ENCODE measurements at places on chromosomes 5 and 9.

DNA sequence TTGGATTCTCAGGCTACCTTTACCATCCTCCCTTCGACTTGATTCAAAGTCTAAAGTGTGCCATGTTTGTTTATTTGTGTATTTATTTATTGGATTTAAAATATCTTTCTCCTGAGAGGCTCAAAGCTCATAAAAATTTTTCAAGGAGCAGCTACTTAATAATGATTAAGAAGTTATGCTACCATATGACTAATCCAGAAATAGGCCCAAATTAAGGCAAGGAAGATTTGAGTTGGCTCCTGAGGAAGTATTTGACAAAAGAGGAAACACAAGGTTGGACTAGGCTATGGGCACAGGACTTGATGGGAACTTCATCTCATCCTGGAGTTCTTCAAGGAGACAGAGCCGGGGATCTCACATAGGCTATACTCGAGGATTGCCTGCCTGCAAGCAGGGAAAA is 22.4 kb upstream of the PPP2CA start:
- DNase-seq: no peak

- DNase-seq: no peak
These were observed 70.6 kb downstream of the RXRA start for GRCh38 chr9:134396825-134397224.

DNA sequence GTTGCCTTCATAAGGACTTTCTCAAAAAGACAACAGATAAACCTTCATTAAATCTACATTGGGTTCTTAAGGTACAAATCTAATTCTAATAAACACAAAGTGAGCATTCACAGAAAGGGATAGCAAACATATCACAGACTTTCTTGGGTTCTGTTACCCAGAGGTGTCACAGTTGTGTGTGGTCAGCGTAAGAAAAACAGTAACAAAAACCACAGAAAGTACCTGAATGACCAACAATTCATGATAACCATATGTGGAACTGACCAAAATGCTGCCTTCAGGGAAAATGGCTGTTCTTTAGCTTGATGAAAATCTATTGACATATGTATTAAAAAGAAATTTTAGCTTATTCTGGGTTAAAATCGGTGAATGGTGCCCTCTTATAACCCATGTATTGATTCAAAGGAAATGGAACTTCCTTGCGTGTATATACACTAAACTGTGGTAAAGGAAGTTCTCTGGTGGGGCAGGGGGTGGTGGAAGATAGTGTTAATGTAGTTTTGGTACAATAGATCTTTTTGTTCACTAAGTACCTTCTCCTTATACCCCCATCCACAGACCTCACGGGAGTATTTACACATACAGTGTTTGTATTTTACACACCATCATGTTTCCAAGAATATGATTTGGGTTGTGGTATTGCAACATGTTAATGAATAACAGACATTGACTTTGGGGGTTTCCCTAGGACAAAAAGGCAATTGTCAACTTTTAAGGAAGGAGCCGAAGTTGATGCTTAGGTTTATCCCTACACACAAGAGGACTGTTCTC is 152.5 kb downstream of the APBA1 start:
- DNase-seq: no peak

GRCh38 chr9:4640027-4640426 is 22.1 kb upstream of the PLPP6 start:
- peak; percentile 10 for DNase-seq

DNA sequence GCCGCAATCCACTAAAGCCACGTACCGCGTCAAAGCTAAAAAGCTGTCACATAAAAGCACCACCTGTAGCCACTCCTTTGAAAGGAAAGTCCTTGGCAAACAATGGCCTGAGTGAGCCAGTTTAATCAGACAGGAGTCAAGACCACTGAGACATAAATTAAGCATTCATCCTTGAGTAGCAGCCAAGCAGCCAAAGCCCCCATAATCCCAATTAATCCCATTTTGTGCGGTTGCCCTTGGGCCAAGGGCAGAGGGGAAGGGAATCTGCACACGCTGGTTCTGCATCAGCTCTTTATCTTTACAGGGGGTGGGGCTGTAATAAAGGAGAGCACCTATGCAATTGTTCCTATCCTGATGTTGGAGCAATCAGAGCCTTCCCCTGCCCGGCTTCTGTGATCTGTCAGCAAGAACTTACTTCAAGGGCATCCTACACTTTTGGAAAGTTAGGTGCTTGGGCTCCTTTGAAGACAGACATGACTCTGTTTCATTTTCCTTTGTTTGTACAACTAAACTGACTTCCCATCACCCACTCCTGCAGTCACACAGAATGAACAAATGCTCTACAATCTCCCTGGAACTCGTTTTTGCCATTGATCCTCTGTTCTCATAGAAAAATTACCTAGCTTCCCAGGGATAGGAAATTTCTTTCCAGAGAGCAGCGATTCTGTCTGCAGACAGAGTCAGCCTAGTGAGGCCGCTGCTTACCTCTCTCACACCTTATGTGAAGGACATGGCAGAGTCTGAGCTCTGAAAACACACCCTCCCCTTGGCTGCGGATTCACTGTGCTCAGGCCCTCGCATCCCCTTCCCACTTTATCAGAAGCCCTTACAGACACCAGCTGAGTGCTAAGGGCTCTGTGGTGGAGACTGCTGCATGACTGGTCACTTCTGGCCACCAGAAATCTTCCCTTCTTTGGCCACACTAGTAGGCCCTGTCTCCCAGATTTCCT is 116.2 kb upstream of the TBCA start:
- no peak for DNase-seq

GRCh38 chr5:172642486-172642885 is 1.4 kb downstream of the NEURL1B start:
- DNase-seq: no peak

- no peak for DNase-seq
These were observed 274.3 kb upstream of the ANKRD55 start for GRCh38 chr5:56507351-56507930.

DNA sequence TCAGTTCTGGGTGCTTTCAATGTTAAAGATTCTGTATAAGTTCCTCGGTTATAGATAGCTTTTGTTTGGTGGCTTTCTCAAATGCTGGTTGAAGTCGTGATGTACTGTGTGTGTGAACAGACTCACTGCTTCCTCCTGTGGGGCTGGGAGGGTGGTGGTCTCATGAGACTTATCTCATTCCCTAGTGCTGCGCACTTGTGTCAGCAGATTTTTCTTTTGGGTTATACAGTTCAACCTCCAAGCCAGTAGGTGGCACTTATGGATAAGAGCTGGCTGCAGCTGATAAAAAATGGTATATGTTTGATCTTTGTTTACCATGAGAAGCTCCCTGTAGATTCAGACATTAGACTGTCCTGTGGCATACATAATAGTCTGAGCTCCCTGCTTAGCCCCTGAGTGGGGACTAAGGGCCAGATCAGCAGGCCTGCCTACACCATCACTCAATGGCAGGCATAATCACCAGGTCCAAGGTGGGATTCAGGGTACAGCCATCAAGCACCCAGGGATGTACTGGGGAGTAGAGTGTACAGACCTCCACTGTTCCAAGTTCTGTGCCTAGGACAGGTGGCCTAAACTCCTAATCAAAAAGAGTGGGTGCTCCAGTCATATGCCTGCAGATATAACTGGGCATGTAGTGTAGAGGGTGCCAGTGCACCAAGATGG is 174.2 kb downstream of the OXCT1 start:
- no peak for DNase-seq

GRCh38 chr9:110069326-110070248 is 138.4 kb downstream of the C9orf152 start:
- no peak for DNase-seq

DNA sequence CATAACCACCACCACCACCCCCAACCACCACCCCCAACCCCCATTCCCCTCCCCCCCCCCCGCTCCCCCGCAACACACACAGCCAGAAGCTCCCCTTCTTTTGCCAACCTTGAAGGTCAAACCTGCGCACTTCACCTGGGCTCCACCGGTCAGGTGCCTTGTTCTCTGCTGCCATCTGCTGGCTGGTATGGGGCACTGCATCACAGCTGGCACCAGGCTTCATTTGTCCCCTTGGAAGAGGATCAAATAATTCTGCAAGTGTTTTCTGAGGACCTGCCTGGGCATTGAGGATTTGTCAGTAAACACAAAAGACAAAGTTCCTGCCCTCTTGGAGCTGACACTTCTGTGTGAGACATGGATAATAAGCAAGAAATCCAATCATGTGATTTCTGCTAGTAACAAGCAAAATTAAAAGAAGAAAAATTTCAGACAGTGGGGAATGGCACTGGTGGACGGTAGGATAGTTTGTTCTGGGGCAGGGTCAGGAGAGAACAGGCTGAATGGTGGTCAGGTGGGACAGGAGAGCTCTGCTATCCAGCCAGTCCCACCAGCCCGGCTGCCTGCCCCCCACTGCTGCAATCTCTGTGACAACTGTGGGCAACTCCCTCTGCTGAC is 55.6 kb upstream of the LMX1B start:
- DNase-seq: peak; percentile 52

DNA sequence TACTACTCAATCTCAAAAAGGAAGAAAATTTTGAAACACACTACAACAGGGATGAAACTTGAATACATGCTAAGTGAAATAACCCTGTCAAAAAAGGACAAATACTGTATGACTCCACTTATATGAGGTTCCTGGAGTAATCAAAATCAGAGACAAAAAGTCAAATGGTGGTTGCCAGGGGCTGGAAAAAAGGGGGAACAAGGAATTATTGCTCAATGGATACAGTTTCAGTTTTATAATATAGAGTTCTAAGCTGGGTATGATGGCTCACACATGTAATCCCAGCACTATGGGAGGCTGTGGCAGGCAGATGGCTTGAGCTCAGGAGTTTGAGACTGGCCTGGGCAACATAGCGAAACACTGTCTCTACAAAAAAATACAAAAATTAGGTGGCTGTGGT is 29.0 kb downstream of the ETF1 start:
- no peak for DNase-seq

DNA sequence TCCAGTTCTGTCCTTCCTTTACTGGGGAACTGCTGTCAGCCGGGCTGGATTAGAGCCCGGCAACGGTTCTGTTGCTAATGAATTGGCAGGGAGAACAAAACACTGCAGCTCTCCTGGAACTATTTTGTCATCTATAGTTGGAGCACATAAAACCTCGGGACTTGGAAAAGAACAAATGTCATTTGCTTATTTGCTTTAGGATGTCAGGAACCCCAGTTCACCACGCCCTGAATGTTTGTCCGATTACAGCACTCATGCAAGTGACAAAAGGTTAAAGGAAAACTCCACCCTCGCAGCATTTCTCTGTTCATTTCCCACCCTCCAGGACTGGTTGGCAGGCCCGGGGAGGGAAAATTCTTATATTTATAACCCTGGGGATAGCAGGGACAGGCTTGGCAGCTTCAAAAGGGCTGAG is 66.4 kb upstream of the PLPP1 start:
- no peak for DNase-seq

DNA sequence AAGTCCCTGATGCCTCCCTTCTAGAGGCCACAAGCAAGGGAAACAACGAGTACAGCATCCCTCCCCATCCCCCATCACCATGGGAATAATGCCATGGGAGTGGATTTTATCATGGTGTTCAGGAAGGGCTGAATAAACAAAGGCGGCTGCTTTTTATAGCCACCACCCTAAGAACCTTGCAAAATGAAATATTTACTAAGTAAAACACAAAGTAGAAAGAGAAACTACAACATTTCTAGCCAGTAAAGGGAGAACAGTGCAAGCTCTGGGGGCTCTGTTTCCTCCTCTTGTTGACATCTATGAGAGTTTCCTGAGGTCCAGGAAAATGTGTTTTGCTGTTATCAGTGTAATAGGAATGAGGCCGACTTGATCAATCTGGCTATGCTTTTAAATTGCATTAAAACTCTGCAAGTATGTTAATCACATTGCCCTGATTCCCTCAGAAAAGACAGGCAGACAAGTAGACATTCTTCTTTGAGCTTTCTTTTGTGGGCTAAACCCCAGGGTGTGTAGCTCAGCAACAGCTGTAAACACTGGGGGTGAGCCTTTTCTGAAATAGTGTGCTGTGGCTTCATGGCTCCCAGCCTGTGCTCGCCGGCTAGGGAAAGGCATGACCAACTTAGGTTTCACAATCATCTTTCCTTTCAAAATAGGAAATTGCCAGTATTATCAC is 31.1 kb downstream of the SV2C start:
- no peak for DNase-seq

DNA sequence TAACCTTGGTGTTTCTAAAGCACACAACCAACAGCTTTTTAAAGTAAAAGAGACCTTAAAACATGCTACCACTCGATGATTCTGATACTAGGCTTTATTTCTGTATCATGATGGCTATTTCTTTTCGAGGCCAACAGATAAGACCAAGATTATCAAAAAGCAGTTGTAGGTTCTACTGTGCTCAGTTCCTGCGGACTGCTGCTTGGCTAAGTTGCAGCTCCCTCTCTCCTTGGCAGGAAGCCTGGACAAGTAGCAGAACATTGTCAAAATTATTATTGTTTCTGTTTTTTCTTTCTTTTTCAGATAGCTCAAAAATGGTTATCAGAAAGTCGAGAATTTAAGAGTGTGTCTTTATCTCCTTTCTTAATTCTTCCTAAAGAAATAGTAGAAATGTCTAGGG is 607.6 kb downstream of the PTPRD start:
- DNase-seq: no peak

DNA sequence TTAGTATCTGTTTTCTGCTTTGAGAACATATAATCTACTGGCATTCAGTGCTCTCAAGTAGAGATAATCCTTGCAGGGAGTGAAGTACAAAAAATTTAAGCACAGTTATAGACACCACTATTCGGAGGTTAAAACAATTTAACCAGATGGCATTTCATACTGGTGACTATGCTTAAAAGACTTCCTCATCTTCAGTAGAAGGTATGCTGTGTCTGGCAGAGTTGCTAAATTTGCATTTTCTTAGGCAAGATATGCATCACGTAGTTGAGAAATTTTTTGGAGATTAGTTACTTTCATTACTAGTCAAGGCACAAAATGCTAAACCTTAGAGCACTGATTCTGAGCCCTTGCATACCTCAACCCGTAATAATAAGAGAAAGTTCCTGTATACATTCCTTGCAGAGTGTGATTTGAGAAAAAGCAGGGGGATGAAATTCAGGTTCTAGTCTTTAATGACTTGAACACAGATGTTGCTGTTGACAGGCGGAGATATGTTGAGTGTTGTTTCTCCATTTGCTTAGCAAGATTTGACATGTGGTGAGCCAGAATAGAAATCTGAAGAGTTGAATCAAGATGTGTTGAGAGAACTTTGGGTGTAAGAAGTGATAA is 70.8 kb upstream of the STARD4 start:
- DNase-seq: no peak

DNA sequence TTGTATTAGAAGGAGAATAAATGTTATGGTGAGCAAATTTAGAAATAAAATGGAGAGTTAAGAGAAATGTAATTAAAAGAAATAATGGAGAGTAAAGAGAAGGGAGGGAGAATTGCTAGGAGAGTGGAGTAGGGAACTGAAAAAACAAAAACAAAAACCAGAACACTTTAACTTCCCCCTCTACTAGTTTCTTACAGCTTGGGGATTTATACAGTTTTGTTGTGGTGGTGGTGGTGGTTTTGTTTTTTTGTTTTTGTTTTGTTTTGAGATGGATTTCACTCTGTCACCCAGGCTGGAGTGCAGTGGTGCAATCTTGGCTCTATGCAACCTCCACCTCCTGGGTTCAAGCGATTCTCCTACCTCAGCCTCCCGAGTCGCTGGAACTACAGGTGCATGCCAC is 322.4 kb downstream of the TMEM167A start:
- DNase-seq: no peak
